ENCODE measurements at places on chromosomes 2 and 18. TPM values are rescaled to one million over a fixed set of nuclear protein-coding genes. Genes with fewer than 3 reads are reported as not detected.

The CCDC102B gene
- total RNA-seq, result 0.78 TPM

DNA sequence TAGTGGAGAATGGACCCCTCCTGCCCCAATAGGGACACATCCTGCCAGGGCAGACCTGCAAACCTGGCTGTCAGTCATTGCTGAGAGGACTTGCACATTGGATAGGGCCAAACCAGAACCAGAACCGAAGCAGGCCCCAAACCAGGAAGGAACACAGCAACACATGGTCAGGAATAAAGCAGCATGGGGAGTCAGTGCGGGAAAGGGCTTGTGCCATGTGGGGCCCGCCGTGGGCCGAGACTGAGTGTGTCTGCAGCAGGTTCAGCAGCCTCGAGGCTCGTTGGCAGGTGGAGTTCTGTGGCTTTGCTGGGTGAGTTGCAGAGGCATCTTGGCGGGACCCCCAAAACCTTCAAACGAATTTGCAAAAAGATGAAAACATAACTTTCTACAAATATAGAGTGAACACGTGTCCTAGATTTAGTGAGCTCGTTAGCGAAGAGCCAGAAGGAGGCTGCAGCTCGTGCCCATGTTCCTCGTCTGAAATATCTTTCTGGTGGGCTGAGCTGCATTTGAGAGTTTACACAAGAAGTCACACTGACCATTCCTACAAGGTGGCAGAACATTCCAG lies 44.9 kb upstream of the LDLRAD4 start:
- H3K4me1 ChIP-seq, result 0 out of 2 replicates have a peak, but pooled peaks cover 3% of the 10 kb centered on the region
- H3K36me3 ChIP-seq, result no peaks in the 10 kb centered on the region
- DNase-seq, result no peak
- no peaks in the 10 kb centered on the region for H3K27me3 ChIP-seq
- no peak overlapping the region for H3K27ac ChIP-seq
- no peak overlapping the region for H3K4me3 ChIP-seq

The IL36B gene
- not detected for total RNA-seq

DNA sequence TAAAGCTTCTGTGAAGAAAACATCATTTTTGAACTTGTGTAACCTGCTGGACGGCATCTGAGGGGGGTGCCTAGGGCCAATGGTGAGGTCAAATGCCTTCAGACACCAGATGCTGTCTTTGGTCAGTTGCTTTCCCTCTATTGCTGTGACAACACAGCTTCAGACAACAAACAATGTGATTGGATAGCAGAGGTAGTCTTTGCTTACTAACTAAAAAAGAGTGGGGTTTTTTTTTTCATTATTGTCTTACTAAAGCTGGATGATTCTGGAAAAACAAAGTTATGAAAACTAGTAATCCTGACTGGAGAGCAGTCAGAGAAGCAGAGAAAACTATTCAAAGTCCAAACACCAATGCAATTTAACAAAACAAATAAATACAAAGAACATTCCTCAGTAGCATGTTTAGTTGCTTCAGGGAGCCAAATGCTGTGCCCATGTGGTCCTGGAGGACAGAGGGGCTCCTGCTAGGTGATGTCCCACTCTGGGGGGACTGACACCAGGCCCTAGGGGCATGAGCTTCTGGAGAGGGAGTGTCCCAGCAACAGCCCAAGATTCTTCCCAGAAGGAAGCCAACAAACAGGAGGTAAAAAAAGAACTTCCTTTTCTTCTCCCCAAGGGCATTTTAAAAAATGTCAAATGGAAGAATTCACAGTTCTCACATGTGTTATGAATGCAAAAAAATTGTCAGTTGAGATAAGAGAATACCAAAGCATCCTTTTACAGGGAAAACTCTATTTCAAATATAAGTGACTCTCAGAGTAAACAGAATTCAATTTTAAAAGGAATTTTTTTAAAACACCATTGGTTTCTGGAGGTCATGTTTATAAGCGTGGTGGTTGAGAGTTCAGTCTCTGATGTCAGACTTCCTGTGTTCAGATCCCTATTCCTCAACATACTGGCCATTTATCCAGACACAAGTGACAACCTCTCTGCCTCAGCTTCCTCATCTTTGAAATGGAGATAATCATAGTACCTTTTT lies 181.1 kb upstream of the PGAP1 start:
- no peaks in the 10 kb centered on the region for H3K27me3 ChIP-seq
- no peak overlapping the region for H3K4me3 ChIP-seq
- H3K4me1 ChIP-seq, result peaks cover 6% of the 10 kb centered on the region
- no peak for DNase-seq
- H3K27ac ChIP-seq, result no peak overlapping the region

DNA sequence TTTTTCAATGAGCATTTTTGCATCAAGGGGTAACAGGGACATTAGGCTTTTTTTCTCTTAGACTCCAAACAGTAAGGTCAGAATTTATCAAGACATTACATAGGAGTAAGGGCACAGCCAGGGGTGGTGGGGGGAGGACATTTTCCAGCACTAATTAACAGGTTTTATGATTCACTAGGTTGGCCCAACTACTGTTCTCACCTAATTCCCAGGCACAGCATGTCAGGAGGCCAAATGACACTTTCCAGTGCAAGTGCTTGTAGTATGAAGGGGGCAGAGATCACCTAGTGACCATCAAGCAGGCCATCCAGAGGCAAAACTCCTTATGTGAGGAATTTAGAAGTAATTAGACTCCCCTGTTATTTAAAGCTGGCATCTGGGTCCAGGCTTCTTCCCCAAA lies 3.9 kb upstream of the MBD2 start:
- no peaks in the 10 kb centered on the region for H3K36me3 ChIP-seq
- no peak overlapping the region for H3K4me3 ChIP-seq
- H3K27ac ChIP-seq, result no peak overlapping the region
- no peaks in the 10 kb centered on the region for H3K27me3 ChIP-seq

DNA sequence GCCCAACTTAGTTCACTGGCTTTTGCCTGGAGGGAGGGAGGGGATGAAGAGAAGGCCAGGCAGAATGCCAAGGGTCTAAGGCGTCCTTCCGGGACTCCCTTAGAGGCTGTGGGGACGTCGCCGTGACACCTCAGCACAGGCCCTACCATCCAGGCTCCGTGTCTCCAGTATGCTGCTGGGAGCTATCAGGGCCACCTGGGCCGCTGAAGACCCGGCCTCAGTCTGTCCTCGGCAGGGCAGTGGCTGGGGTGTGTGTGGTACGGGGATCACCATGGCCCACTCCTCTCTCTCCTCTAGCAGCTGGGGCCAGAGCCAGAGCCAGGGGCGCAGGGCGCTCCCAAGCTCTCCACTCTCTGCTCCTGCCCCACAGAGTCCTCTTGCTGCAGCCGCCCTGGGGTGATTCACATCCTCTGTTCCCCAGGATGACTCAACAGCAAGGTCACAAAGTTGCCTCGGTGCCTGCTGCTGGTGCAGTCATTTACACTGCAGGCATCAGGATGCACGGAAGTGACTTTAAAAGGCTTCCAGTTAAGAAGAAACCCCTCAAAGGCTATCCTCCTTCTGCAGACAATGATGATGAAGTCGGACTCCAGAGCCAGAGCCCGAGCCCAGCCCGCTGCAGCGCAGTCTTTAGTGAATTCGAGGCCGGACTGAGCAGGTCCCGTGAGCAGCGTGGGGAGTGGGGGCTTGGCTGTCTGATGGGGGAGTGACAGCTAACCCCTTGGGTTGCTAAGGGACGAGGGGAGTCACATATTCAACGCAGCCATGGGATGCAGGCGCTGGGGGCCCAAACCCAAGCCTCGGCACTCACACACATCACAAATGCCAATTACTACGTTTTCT lies 31.9 kb downstream of the SNORC start:
- no peaks in the 10 kb centered on the region for H3K36me3 ChIP-seq
- H3K4me1 ChIP-seq, result peaks cover 17% of the 10 kb centered on the region
- H3K27me3 ChIP-seq, result peaks cover 6% of the 10 kb centered on the region
- no peak overlapping the region for H3K27ac ChIP-seq
- DNase-seq, result no peak

The RBKS gene
- total RNA-seq, result 1.1 TPM

- H3K27ac ChIP-seq, result no peak overlapping the region
- peak overlapping the region; percentile 62 for H3K4me3 ChIP-seq
- H3K27me3 ChIP-seq, result peaks cover 14% of the 10 kb centered on the region
- H3K36me3 ChIP-seq, result no peaks in the 10 kb centered on the region
These were observed 674 bp upstream of the ERBB4 start for GRCh38 chr2:212539072-212539880.

DNA sequence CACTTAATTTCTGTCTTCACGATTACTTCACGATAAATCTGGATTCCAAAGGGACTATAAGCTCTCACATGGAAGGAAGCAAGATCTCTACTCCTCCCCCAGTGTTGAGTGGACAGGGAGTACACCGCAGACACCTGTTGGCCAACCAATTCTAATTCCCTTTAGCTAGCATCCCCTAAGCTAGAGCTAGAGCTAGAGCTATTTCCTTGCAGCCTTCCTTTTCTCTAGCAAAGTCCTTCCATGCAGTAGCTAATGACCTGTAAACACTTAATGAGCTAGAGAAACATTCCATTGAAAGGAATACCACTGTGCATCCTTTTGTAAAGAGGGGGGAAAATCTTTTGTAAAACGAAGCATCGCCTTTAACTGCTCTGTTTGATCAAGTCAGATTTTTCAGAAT lies 56.5 kb downstream of the BCL11A start:
- H3K27me3 ChIP-seq, result no peaks in the 10 kb centered on the region
- no peak overlapping the region for H3K4me3 ChIP-seq
- H3K36me3 ChIP-seq, result peaks cover 10% of the 10 kb centered on the region
- peaks cover 19% of the 10 kb centered on the region for H3K4me1 ChIP-seq
- H3K27ac ChIP-seq, result no peak overlapping the region

DNA sequence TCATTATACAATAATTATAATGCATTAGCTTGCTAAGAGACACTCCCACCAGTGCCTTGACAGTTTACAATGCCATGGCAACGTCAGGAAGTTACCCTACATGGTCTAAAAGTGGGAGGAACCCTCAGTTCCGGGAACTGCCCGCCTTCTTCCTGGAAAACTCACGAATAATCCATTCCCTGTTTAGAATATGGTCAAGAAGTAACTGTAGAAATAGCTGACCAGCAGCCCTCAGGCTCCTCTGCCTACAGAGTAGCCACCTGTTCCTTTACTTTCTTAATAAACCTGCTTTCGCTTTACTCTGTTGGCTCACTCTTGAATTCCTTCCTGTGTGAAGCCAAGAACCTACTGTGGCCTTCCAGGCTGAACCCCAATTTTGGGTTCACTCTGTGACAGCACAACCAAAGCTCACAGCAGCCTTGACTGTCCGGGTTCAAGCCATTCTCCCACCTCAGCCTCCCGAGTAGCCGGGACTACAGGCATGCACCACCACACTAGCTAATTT lies 20.0 kb upstream of the PTPN2 start:
- H3K27ac ChIP-seq, result no peak overlapping the region
- no peaks in the 10 kb centered on the region for H3K4me1 ChIP-seq
- no peaks in the 10 kb centered on the region for H3K36me3 ChIP-seq
- DNase-seq, result no peak

The BCL11A gene
- total RNA-seq, result 59.3 TPM

DNA sequence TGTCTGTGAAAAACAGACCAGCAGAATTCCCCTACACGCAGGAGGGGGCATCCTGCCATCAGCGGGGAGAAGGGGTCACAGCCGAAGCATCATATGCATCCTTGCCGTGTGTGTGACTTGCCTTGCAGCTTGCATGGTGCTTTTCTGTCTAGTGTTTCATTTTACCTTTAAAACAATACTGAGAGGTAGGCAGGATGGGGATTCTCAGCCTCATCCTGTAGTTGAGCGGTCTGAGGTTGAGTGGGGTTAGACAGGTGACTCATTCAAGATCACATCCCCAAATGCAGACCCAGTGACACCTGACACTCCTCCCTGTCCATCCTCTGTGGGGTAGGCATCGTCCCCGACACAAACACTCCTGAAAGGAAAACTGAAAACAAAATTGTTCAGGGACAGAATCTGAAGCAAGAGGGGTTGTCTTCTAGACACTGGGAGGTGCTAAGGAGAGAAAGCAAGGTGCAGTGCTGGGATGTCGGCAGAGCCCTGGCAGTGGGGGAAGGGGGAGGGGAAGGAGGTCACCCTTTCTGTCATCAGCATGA lies 7.9 kb downstream of the ARL4C start:
- no peak for DNase-seq
- no peak overlapping the region for H3K27ac ChIP-seq
- H3K4me3 ChIP-seq, result no peak overlapping the region
- H3K4me1 ChIP-seq, result peaks cover 9% of the 10 kb centered on the region
- no peaks in the 10 kb centered on the region for H3K27me3 ChIP-seq

DNA sequence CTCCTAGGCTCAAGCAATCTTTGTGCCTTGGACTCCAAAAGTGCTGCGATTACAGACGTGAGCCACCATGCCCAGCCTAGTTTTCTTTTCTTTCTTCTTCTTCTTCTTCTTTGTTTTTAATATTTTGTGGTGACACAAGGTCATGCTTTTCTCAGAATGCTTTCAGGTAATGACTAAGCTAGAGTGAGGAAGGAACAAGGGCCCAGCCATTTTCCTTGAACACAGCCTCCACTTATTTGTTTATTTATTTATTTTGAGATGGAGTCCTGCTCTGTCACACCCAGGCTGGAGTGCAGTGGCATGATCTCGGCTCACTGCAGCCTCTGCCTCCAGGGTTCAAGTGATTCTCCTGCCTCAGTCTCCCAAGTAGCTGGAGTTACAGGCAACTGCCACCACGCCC lies 74.3 kb upstream of the ST3GAL5 start:
- no peak overlapping the region for H3K4me3 ChIP-seq
- no peaks in the 10 kb centered on the region for H3K4me1 ChIP-seq
- no peaks in the 10 kb centered on the region for H3K36me3 ChIP-seq
- H3K27me3 ChIP-seq, result no peaks in the 10 kb centered on the region
- no peak for DNase-seq

Measured in H1 (cell line).